ENCODE measurements at places on chromosomes 3 and 15.
A peak's percentile ranks its signal among the peaks of the same experiment; 100 is the strongest.

GRCh38 chr3:15557511-15557946 is 36.0 kb upstream of the COLQ start:
- DNase-seq = peak; percentile 49

GRCh38 chr3:131233900-131234668 is 147.5 kb upstream of the NUDT16 start:
- no peak for DNase-seq

DNA sequence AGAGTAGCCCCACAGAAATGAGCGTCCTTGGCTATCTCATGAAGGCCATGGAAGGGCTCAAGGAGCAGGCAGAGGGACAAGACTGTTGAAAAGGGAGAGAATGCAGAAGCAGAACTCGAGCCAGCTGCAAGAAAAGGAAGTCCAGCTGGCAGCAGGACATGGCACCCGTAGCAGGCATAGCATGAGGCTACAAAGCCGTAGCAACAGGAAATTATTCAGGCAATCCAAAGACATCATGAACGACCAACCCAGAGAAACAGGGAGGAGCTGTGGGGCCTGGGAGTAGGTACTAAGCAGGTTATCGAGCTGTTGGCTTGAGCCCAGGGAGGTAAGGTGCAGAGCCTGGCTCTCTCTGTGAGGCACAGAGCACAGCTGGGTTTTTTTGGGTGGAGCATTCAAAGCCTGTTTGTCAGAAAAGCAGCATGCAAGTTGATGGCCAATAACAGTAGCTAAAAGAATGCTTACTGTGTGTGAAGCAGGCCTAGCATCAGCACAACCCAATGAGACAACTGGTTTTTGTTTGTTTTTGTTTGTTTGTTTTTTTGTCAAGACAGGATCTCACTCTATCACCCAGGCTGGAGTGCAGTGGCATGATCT is 144.0 kb upstream of the SMAD3 start:
- DNase-seq = no peak

GRCh38 chr15:69384626-69385598 is 29.2 kb upstream of the KIF23 start:
- DNase-seq = no peak

GRCh38 chr3:183158551-183159006 is 4.0 kb downstream of the LAMP3 start:
- no peak for DNase-seq

DNA sequence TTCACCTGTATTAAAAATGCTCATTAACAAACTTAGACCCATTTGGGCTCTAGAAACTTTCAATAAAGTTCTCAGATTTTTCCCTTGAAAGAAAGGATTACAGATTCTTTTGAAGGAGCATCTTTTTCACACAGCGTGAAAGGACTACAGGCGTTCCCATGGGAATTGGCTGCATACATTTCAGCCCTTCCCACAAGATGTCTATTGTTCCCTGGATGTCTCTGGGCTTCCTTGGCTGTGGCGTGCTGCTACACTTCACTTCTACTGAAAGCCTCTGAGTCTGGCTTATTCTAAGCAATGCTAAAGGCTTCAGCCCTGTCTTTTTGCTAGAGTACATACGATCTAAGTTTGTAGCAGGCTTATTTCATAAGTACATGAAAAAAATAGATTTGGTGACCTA is 1.4 kb downstream of the VEPH1 start:
- no peak for DNase-seq

DNA sequence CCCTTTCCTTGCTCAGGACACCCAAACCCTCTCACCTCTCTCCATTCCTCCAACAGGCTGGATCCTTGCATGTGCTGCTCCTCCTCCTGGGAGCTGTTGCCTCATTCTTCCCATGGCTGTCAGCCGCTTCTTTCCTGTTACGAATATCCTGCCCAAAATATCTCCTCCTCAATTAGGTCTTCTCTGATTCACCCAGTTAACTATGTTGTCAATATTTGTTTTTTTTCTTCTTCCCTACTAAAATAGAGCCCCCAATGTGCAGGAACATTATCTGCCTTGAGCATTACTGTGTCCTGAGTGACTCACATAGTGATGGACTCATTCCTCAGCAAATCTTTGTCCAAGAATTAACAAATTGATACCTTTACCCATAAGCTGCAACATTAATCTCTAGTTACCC is 357.2 kb downstream of the CLSTN2 start:
- no peak for DNase-seq

- no peak for DNase-seq
These were observed 411 bp upstream of the C3orf70 start for GRCh38 chr3:185153171-185153771.

DNA sequence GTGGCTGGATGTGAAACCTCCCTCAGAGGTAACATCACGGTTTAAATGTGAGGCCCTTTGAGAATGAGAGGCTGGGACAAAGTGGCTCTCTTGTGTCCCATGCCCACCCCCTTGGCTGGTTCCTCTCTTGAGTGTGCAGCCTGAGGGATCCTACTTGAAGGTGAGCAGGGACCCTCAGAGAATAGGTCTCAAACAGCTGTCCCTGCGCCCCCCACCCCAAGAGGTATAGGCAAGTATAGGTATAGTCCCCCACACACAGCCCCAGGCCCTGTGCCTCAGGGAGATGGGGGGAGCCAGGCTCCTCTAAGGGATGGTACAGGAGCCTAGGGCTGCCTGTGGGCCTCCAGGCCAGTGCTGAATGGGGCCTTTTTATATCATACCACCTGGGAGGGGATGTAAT is 61.9 kb downstream of the ISG20 start:
- DNase-seq = no peak

Data from NCI-H446 (cell line).